ENCODE measurements at places on chromosomes 2 and 18.

GRCh38 chr2:168662651-168663208 is 139.7 kb upstream of the NOSTRIN start:
- DNase-seq: no peak

- no peak for DNase-seq
Measured at GRCh38 chr18:10022365-10022764, 108.5 kb downstream of the VAPA start.

GRCh38 chr18:10405816-10406663 is 48.4 kb upstream of the APCDD1 start:
- no peak for DNase-seq

GRCh38 chr18:31652357-31652756 is 32.0 kb downstream of the B4GALT6 start:
- no peak for DNase-seq

DNA sequence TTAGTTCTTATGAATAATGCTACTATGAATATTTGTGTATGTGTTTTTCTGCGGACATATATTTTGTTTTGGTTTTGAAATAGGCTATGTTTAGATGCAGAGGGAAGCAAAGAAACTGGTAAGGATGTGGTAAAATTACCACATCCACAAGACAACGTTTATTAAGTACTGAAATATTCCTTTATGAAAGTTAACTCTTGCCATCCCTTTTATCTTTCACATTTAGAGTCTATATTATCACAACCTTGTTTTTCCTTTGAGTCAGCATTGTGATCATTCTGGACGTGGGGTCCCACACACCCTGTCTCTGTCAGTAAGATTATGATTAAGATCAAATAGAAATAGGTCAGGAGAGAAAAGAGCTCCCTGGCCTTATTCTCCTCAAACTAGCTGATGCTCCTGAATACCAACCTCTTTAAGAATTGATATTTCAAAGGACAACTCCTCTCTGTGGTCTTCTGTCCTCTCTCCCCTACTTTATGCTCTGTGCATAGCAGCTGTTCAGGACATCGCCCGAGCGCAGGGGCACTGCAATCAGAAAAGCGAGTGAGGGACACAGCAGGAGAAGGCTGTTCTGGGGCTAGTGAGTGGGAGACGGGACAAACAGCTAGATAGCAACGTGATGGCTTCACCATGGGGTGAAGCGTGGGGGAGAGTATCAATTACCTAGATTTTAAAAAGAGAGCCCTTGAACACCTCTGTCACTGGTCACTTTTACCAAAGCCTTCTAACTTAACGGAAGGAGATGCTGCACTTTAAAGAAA is 12.2 kb downstream of the METAP1D start:
- DNase-seq: no peak

GRCh38 chr2:8333177-8333831 is 348.6 kb upstream of the ID2 start:
- DNase-seq: no peak

DNA sequence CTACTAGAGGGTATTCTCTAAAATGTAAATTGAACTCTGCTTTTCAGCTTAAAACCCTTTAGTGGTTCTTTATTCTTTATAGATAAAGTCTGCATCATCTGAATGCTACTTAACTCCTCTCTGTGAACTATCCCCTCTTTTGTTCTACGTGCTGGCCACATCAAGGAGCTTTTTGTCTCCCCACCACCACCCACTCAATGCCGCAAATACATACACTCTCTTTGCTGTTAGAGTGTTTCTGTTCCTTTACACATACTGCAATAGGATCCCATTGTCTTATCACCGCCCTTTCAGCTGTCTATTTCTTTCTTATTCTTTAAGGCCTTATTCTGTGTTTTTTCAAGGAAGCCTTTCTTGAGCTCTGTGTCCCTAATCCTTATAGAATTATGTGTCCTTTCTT is 83.3 kb downstream of the EML4 start:
- no peak for DNase-seq

DNA sequence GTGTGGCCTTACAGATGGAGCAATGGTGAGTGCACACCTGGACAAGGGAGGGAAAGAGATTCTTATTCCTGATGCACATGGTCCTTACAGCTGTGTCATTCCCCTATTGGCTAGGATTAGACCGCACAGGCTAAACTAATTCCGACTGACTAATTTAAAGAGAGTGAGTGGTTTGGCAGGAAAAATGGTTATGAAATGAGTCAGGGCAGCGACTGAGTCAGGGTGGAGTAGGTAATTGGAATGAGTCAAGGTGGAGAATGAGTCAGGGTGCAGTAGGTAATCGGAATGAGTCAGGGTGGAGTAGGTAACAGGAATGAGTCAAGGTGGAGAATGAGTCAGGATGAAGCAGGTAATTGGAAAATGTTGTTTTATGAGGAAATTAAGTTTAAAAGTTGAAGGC is 1353.7 kb upstream of the LRRTM1 start:
- peak; percentile 9 for DNase-seq

DNA sequence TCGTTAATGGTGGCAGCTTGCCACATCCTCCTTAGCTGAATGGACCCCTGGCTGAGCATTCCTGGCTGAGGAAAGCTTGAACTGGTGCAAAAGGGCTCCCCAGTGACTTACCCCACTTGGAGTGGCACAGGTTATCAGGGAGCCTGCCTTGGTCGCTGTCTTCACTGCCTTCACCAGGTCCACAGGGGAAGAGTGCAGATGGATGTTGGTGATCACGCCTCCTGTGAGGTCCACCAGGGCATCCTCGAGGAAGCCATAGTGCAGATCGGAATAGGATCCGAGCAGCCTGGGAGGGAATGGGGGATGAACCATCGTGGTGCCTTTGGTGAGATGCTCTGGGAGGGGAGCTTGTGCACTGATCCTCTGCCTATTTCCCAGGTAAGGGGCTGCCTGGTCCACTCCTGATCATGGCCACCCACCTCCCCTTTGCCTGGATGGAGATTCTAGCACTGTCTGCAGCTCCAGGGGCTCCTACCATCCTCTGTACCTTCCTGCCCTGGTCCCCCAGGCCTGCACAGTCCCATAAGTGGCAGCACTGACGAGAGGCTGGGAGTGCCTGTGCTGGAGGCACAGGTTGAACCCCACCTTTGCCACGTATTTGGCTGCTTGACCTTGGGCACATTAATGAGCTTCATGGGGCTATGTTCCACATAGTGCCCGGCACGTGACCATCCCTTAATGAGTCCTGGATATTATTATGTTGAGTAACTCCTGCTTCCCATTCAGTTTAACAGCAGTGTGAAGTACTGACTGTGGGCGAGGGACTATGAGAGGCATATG is 43.0 kb downstream of the CAPN13 start:
- DNase-seq: no peak

DNA sequence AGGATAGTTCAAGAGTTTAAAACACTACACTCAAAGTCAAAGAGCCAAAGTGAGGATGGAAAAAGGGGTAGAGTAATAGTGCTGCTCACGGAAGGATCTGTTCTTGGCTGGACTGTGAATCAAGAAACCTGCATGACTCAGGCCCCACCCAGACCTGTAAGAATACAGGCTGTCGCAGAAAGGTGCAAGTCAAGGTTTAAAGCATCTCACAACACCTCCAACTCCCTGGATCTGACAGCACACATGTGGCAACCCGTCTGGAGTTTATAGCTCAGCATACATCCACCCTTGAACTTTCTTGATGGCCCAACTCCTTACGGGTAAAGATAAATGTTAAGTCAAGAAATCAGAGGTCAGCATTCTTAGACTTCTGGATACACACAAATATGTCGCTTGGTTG is 6.3 kb downstream of the KIAA2012 start:
- no peak for DNase-seq

- peak; percentile 79 for DNase-seq
Measured at GRCh38 chr2:65064728-65065552, 8.7 kb downstream of the CEP68 start.

DNA sequence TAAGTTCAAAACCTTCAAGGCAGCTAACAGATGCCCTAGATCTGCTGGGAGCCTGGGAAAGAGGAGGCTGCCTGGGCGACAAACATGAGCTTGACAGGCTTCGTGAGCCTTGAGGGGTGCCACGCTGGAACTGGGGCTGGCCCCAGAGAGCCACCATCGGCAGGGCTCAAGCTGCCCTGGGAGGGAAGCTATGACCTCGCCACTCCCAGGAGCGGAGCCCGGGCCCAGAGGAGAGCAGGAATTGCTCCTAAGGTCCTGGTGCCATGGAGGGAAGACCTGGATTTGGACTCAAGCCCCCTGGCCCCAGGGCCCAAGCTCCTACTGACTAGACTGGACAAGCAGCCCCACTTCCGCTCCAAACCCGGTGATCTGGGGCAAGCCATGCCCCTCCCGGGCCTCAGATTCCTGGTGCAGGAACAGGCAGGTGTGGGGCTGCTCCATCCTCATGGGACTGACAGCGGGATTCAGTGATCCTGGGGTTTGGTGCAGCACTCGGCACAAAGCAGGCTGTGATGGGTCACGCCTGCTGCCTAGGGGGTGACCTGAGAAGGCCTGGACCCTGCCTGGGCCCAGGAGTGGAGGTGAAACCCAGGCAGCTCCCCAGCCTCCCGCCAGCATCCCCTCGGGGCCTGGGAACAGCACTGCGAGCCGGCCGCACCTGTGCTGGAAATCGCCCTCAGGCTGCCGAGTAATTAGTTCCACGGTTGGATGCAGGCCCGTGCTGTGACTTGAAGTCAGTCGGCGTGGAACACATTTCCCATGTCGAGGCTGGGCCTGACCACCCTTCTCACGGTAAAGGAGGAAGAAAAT is 246.9 kb downstream of the NDUFA10 start:
- DNase-seq: no peak

DNA sequence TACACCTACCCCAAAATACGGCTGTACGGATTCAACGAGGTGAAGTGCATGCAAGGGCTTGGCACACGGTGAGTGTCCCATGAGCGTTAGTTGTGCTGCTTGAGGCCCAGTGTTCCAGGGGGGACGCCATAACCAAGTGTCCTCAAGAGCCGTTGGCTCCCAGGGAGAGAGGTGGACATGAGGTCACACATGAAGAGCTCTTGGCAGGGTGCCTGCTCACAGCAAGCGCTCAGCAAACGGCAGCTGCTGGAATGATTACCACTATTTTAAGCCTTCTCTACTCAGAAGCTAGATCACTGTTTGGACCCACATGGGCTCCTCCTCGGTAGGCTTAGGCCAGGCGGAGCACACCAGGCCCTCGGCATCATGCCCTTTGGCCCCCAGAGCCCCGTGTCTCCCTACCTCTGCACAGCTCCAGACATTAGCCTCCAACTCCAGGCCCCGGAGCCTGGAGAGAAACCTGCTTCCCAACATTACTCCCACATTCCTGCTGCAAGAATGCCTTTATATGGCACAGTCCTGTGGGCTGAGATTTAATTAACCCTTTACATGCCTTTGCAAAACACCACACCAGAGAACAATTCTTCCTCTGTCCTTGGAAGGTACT is 68.4 kb upstream of the PPP1CB start:
- DNase-seq: peak; percentile 73

DNA sequence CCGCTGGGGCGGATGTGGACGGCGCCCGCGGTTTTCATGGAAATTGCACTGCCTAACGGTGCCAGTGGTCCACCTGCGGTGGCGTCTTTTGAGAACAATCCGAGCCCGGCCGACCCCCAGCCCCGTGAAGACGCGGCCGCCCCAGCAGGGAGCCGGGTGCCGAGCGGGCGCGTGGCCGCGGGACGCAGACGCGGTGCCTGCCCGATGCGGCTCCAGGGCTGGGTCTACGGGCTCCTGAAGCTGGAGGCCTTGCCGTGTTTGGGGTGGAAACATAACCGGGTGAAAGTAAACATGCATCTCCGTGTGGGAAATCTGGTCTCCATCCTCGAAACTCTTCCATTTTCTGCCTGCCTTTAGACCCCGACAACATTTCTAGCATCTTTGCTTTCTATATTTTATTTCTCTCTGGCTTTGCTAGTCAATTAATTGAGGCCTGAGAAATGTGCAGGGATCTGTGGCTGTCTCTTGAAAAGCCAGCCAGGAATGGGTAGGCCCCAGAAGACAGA is 572 bp downstream of the INPP4A start:
- peak; percentile 8 for DNase-seq

- DNase-seq: peak; percentile 67
Measured at GRCh38 chr2:180124273-180125139, 117.4 kb upstream of the CWC22 start.

DNA sequence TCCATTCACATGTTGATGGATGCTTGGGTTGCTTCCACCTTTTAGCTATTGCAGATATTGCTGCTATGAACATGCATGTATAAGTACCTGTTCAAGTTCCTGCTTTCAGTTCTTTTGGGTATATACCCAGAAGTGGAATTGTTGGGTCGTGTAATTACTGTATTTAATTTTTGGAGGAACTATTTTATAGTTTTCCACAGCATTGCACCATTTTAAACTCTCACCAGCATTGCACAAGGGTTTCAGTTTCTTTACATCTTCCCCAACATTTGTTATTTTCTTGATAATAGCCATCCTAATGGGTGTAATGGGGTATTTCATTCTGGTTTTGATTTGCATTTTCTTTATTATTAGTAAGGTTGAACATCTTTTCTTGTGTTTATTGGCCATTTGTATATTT is 16.0 kb downstream of the ACTR3 start:
- no peak for DNase-seq

DNA sequence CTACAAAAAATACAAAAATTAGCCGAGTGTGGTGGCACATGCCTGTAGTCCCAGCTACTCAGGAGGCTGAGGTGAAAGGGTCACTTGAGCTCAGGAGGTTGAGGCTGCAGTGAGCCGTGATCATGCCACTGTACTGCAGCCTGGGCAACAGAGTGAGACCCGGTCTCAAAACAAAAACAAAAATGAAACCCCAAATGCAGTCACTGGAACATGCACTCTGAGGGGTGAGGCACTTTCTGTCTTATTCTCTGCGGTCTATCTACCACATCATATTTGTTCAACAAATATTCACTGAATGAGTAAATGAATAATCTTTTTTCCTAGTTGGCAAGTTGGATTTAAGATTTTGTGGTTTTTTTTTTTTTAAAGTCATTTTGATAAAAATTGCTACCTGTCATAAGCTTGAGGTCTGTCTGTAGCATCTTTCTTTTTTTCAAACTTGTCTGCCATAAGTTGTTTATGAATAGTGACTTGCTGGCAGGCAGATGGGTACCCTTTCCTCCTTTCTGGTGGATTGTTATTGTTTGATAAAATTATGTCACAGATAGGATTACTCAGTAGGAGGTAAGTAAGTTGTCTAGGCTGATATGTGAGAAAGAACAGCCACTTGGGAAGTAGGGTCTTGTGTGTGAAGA is 11.8 kb downstream of the CHRNA1 start:
- DNase-seq: no peak

Data from fibroblast of skin of right quadriceps (primary cell).